Hematopoietic multipotent progenitor cell treated with erythropoietin and hydrocortisone succinate and interleukin-3 and kit ligand, for 4 days (in vitro differentiated cells): ENCODE measurements at places on chromosomes 11 and 22.

- no peak for DNase-seq
These were observed 3.4 kb downstream of the YPEL4 start for GRCh38 chr11:57646194-57646798.

DNA sequence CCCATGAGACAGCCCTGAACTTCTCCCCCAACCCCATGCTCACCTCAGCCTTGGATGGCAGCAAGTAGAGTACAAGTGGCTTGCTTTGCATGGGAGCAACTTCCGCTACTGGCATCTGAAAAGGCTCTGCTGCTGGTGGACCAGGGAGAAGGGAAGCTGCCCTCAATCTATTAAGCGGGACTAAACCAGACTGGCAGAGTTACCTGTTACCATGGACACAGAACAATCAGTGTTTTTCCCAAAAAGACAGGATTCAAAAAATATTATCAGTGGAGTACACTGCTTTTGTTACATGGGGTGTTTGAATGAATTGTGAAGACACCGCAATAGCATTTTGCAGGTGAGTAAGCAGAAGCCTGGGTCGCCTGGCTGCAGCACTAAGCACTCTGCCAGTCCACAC is 631.4 kb upstream of the B3GAT1 start:
- DNase-seq = no peak

GRCh38 chr22:35008213-35008612 is 57.7 kb upstream of the ISX start:
- no peak for DNase-seq

GRCh38 chr22:40403141-40403540 is 32.7 kb downstream of the SGSM3 start:
- DNase-seq = no peak

DNA sequence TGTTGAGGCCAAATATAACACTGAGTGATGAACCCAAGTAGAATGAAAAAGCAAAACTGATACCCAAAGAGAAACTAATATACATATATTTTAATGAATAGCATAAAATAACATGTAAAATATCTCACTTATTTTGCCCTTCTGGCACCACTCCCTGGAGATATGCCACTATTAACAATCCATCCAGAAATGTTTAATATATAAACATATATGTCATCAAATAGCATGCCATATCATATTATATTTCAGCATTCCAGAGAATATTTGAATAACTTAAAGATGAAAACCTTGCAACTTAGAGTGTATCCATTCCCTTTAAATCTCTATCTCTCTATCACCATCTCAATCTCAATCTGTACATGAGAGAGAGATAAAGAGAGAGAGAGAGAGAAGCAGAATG is 1073.3 kb upstream of the RAG2 start:
- no peak for DNase-seq

DNA sequence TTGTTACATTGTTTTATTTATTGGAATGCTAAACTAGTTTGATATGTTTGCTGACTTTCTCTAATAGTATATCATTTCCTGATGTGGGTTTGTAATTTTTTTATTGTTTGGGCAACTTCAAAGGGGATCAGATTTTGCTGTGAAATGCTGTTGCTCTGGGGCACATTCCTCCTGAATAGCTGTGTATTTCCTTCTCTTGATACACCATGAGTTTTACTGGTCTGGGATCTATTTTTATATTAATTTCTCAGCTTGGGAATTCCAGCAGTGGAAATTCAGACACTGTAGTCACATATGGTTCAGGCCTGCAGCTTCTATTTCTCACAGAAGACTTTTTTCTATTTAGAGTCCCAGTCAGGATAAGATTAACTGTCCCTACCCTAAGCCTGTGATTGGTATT is 58.9 kb downstream of the RPUSD4 start:
- DNase-seq = no peak

- DNase-seq = peak; percentile 48
These were observed 39.4 kb downstream of the GNB1L start for GRCh38 chr22:19815093-19815822.

DNA sequence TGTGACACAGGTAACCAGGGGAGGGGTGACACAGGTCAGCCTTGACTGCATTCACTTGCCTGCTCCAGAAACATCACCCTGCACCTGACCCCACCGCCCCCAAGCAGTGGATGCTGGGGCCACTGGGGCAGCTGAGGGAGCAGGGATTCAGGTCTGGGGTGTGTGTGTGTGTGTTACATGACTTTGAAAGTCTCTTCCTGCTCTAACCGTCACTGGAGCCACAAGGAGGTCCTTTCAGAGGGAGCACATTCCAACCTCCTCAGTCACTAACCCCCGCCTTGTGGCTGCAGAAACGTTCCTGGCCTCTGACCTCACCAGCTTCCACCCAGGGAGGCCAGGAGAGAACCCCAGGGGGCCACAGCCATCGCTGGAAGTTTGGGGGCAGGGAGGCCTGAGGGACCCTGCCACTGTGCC is 2.9 kb upstream of the FOSL1 start:
- DNase-seq = no peak

DNA sequence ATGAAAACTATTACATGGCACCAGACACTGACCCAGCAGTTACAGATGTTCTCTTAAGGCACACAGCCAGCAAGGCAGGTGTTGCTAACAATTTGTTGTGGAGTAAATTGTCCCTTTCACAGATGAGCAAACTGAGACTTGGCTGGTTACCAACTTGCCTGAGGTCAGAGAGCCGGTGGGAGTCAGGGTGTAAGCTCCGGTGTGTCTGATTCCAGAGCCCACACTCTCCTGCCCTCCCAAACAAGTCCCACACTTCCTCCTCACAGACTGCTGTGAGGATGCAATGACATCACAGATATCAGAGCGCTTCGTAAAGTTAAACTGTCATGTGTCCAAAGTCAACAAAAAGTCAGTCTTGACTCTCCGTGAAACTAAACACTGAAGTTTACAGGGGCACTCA is 12.5 kb downstream of the GDPD5 start:
- no peak for DNase-seq

- peak; percentile 49 for DNase-seq
These were observed 21.6 kb downstream of the MGAT3 start for GRCh38 chr22:39478441-39478850.

DNA sequence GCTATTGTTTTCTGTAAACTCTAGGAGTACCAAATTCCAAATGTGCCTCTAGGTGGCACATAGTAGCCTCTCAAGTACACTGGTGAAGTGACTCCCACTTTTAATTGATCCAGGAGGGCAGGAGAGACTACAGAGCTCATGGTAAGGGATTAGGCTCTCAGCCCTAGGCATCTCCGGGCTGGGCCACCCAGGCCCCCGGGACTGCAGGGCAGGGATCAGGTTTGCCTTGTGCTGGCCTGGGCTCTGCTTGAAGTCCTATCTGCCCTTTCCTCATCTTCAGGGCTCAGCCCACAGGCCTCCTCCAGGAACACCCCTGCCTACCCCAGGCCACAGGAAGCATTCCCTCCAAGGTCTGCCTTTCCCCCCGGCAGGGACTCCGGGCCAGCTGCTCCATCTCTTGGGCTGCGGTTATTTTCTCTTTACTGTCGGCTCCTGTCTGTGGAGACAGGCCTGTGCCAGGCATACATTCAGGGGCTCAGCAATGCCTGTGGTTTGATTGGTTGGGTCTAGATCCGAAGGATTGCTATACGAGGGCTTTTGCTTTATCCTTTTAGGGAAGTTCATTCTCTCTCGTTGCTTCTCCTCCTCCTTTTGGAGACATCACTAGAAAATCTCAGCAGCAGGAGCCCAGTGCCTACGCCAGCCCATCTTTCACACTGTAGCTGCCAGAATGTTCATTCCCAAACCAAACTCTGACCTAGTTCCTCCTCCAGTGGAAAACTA is 32.8 kb downstream of the PARVA start:
- no peak for DNase-seq

DNA sequence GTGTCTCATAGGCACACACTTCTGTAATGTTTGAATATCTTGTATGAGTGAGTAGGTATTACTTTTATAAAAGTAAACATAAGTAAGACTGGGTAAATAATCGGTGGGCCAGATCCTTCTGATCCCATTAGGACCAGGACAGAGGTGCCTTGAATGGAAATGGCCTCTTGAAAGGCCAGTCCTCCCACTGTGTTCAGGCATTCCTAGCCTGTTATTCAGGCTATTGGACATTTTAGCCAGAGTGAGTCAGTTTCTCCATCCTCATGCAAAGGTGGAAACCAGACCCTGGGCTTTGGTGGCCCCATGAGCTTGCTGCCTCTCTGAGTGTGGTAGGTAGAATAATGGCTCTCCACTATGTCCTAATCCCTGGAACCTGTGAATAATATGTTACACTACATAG is 34.4 kb downstream of the C11orf96 start:
- no peak for DNase-seq

GRCh38 chr22:27642104-27642800 is 159.3 kb downstream of the MN1 start:
- no peak for DNase-seq

DNA sequence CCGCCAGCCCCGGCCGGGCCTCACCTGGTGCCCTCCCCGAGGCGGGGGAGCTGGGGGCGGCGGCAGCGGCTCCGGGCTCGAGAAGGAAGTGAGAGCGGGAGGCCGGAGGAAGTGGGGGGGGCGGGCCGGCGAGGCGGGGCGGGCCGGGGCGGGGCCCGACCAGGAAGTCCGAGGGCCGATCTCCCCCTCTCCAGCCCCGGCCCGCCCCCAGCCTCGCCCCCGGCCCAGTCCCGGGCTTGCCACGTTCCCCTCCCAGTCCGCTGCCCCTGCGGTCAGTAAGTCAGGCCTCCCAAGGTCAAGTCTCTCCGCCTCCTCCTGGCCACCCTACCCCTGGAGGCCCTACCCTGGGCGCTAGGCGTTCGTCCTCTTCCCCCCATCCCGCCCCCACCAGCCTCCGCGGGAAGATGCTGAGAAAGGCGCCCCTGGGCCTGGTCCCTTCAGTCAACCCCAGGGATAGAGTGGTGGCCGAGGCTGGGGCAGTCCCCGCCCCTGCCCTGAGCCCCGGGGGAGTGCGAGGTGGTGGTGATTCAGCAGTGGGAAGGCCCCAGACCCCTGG is at the start of gene RHOG:
RHOG (minus strand) TSS at position 90 of the 556 bp plus-strand sequence. CDS start 12,821 bp downstream, outside the sequence.
- peak; percentile 95 for DNase-seq

DNA sequence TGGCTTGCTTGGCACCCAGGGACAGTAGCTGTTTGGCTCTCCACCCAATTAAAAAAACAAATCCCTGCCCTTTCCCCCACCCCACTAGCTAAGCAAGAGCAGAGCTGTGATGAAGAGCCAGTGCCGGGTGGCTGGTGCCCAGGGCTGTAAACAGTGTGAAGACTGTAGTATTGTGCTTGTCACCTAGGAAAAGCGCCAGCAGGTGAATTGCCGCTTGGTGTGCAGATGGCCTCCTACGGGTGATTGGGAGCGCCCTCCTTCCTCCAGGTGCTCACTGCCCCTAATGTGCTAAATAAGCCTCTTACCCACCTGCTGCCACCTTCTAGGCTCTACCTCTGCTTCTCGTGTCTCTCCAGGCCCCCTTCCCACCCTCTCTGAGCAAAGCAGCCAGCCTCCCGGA is 18.4 kb upstream of the RAPSN start:
- no peak for DNase-seq

GRCh38 chr11:73797457-73797856 is 9.8 kb downstream of the MRPL48 start:
- no peak for DNase-seq

DNA sequence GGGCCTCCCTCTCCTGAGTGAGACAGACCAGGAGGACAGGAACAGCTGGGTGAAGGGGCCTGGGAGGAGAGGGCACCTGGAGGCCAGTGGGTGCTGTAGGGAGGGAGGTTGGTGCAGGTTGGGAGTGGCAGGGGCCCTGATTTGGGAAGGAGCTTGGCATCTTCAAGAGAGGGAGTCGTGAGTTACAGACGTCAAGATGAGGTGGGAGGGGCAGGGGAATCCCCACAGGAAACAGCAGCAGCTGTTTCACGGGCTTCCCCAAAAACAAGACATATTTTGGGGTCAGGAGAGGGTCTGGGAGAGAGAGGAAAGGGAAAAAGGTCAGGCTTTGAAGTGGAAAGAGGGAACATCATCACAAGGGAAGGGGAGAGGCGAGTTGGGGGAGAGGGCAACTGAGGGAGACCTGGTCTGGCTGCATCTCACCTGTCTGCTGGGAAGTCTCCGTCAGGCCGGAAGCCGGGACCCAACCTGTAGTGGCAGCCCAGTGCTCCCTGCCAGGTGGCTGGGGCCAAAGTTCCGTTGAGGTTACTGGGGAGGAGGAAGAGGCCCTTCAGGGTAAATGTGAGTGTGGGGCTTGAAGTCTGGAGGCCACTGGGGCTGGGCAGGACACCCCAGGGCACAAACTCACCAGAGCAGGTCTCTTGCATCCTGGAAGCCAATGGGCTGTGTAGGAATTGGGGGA is 4.4 kb downstream of the NAALADL1 start:
- DNase-seq = no peak

- DNase-seq = no peak
These were observed 42.6 kb upstream of the MPEG1 start for GRCh38 chr11:59255281-59255680.
